HL-60 (cell line): ENCODE measurements at places on chromosomes 1 and 21.

DNA sequence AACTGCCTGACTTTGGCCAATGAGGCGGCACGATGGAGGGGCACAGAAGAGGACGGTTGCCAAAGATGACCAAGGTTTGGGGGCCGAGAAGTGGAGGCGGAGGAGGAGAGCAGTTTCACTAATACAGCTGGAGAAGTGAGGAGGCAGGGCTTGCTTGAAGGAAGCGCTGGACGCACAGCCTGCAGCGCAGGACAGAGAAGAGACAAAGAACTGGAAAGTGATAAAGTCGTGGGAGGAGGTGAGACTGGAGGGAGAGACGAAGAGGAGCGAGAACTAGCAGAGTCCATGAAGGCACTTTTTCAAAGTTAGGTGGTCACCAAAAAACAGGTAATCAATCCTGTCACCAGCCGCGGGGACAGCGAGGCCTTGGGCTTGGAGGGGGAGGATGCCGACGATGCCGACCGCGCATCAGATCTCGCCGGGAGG, 771 bp downstream of the PACC1 start:
- DNase-seq = no peak

GRCh38 chr1:18217398-18218043, 109.9 kb downstream of the IGSF21 start:
- peak; percentile 12 for DNase-seq

DNA sequence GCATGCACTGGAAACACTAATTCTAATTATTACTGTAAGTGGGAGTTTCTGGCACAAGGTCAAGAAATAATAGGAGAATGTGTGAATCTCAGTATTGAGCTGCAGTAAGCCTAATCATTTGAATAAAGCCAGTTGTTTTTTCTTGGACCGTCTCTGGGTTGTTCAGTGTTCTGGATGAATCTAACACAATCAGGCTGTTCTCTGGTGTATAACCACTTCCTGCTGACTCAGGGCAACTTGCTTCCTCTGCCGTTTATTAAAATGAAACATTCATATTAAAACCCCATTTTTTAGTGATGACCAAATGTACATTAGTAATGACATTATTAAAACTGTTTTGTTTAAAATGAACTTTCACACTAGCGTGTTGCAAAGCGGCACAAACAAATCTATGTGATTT, 273.1 kb upstream of the SNX7 start:
- DNase-seq = peak; percentile 4

- DNase-seq = no peak
Observed at GRCh38 chr1:76292418-76293184, 218.1 kb downstream of the ST6GALNAC3 start.

GRCh38 chr21:36859744-36860501, 106.5 kb downstream of the HLCS start:
- peak; percentile 64 for DNase-seq

GRCh38 chr1:39657402-39657801, 14.5 kb downstream of the NT5C1A start:
- no peak for DNase-seq

DNA sequence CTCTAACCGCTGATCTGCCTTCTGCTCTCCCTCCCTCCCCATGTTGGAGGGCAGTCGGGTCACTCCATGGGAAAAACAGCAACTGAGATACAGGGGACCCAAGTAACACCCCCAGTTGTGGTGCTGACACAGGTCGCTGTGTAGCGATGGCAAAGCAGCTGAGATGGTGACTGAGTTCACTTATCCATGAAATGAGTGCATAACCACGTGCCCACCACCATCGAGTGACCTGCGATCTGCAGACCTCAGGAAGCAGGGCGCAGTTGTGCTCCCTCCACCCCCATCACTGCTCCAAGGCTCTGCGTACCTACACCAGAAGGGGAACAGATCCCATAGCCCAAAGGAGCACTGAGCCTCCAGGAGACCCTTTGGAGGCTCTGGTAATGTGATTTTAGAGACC, 31.1 kb downstream of the KCNN3 start:
- DNase-seq = no peak

- no peak for DNase-seq
Observed at GRCh38 chr1:161869291-161869690, 103.2 kb downstream of the ATF6 start.
